Activated T-cell treated with anti-CD3 and anti-CD28 coated beads for 24 hours (primary cell): ENCODE measurements at places on chromosomes 13 and 19.

- no peak for DNase-seq
Measured at GRCh38 chr13:112247471-112248405, 128.4 kb upstream of the SPACA7 start.

DNA sequence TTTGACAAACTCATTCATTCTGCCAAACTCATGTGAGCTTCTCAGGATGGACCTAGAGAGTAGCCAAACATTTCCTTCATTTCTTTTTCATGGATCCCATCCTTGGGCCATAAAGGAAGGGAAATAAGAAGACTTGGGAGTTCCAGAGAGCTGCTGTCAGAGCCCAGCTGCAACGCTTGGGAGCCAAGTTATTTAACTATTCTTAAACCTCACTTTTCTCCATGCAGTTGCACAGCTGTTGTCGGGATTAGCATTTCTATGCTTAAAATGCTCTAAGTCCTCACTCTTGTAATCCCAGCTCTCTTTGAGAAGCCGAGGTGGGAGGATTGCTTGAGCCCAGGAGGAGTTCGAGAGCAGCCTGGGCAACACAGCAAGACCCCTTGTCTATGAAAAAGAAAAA, 11.7 kb upstream of the CASP14 start:
- no peak for DNase-seq

GRCh38 chr19:12834976-12835757, 788 bp upstream of the RTBDN start:
- no peak for DNase-seq

- no peak for DNase-seq
Measured at GRCh38 chr13:94706843-94707399, 5.4 kb downstream of the SOX21 start.

- DNase-seq = no peak
Measured at GRCh38 chr19:36047835-36048234, 6.2 kb downstream of the THAP8 start.

DNA sequence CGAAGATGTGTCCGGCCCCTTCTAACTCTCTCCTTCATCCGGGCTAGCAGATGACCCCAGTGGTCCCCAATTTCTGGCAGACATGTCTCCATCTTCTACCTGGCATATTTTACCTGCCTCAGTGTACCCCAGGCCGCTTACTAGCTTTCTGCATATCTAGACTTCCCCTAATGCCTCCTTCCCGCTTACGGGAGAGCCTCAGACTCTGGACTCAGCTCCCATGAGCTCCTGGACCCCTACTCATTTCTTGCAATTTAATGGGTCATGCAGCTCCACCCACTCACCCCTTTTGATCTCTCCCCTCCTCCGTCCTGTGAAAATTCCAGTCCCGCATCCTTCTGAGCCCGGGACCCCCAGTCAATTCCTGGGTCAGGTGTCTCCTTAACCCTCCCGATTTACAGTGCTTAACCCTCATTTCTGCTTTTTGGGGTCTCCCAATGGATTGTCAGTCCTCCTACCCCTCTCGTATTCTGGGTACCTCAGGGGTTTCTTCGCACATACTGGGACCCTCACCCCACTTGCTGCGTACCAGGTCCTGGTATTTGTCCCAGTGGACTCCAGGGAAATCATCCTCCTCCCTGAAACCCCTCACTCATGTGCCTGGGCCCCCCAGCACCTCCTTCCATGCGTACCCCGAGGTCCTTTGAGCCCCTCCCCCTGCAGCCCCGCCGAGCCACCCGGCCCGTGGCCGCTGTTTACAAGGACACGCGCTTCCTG, 500 bp upstream of the JUNB start:
- no peak for DNase-seq

GRCh38 chr13:40983725-40984667, 35.1 kb downstream of the ELF1 start:
- DNase-seq = no peak

- no peak for DNase-seq
Measured at GRCh38 chr19:29326351-29326750, 113.4 kb upstream of the UQCRFS1 start.

DNA sequence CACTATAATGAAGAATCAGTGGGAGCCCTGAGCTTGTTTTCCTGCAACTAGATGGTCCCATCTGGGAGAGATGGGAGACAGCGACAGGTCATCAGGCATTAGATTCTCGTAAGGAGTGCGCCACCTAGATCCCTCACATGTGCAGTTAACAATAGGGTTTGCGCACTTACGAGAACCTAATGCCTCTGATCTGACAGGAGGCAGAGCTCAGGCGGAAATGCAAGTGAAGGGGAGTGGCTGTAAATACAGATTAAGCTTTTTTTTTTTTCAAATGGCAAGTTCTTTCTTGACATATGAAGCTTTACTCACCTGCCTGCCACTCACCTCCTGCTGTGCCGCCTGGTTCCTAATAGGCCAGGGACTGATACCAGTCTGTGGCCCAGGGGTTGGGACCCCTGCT, 14.4 kb downstream of the CDC16 start:
- DNase-seq = no peak

DNA sequence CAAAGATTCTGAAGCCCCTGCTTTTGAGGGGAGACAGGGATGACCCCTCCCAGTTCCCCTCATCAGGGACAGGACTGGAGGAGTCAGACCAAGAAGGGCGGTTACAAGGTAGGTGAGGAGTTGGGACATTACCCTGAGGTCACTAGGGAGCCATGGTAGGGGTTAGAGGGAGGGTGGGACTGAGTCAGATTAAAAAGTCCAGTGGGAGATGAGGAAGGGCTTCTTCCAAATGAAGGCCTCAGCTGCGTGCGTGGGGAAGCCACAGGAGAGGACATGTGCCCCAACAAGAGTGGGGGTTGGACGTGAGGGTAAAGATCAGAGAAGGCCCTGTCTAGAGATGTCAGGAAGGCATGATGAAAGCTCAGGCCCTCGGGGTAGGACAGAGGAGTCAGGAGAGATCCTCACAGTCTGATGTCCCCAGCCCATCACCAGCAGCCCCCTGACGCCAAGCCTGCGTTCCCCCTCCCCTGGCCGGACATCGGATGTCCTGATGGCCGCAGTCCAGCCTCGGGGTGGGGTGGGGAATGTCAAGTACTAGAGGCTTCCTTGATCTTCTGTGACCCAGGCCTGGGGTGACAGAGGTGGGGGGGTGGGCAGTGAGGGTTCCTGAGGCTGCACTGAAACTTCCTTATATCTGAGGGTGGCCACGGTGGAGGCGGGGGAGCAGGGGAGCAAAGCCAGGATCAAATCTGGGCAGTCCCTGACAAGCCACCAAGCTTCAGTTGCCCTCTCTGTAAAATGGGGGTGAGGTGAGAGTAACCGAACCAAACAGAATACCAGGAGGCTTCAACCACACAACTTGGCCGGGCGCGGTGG, 6.5 kb upstream of the MFSD12 start:
- no peak for DNase-seq
